ENCODE measurements at places on chromosomes 5 and 9. TPM values are rescaled to one million over a fixed set of nuclear protein-coding genes. Genes with fewer than 3 reads are reported as not detected.

The CDC20B gene
- total RNA-seq: 0.13 TPM

The PCDHGA4 gene
- total RNA-seq: 2.2 TPM

The TSSK1B gene
- total RNA-seq: not detected

The TICAM2 gene
- 3.4 TPM for total RNA-seq

The SHLD3 gene
- 8.0 TPM for total RNA-seq

The RASGEF1C gene
- total RNA-seq: not detected

The PCA3 gene
- total RNA-seq: 2.2 TPM

The OR1J2 gene
- not detected for total RNA-seq

The OLFM1 gene
- total RNA-seq: 0.43 TPM

The PCDHAC2 gene
- total RNA-seq: 1.8 TPM

The C9orf85 gene
- total RNA-seq: 14.1 TPM

The LTC4S gene
- total RNA-seq: 0.43 TPM

The IFNB1 gene
- not detected for total RNA-seq

The LCN9 gene
- total RNA-seq: not detected

The GABRA6 gene
- total RNA-seq: 0.66 TPM

The UGT3A1 gene
- total RNA-seq: not detected

The SLC6A19 gene
- not detected for total RNA-seq

The PCDHA7 gene
- 0.07 TPM for total RNA-seq

Data from thoracic aorta endothelial cell (primary cell).